ENCODE measurements at places on chromosomes 16 and 17.

GRCh38 chr16:68987734-68988457 lies 117.6 kb upstream of the HAS3 start:
- DNase-seq, result no peak

- no peak for DNase-seq
These were observed 10.0 kb downstream of the TMEM235 start for GRCh38 chr17:78241277-78242023.

DNA sequence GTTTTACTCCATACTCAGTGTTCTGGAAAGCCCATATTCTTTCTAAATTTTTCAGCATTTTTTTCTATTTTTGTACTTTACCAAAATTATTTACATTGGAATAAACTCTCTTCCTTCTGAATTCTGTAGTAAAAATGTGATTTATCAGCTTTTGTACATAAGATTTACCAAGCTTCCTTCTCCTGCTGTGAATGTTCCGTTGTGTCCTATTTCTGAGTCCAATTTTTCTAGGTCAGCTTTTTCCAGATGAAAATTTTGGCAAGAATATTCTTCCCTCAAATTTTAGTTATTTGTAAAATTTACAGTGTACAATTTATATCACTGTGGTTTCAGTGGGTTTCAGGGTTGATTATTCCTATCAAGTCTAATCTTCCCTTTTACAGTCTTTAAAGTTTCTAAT lies 27.5 kb downstream of the ASPA start:
- no peak for DNase-seq

DNA sequence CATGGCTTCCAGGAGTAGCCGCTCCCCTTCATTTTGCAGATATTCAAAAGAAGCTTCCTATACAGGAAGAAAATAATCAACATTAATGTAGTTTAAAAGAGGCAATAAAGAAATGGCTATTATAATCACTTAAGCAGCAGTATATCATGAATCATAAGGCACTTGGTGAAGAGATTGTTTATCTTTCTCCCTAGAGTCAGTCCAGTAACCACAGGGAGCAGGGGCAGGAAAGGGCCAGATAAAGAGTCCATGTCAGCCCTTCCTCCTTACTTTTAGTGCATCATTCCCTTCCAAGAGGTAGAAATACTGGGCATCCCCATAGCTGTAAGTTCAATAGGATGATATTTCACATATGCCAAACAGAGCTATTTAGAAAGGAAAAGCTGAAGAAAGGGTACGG lies 184.6 kb upstream of the C17orf78 start:
- DNase-seq, result no peak

- DNase-seq, result no peak
These were observed 16.0 kb upstream of the HEATR6 start for GRCh38 chr17:60094754-60095153.

GRCh38 chr16:79605999-79606398 lies 5.5 kb upstream of the MAF start:
- no peak for DNase-seq

Data from GDM1 (cell line).